Central memory CD8-positive, alpha-beta T cell (primary cell): ENCODE measurements at places on chromosomes 4 and X.

DNA sequence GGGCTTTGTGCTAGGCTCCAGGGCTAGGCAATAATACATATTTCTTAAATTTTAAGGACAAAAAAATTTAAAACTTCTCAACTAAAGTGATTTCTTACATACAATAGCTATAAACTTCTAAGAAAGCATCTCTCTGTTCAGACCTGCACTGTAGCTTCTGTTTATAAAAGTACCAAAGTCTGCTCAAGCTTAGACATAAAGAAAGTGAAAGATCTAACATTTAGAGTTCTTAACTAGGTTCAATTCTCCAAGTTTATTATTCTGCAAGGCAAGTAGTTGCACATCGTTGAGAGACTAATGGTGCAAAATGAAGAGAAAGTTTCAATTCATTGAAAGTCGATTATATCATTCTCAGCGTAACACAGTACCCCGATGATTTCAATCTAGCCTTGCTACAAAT lies 857.4 kb upstream of the HTR2C start:
- DNase-seq: no peak

- no peak for DNase-seq
Measured at GRCh38 chrX:43559644-43560043, 96.5 kb upstream of the MAOA start.

GRCh38 chr4:163833669-163834068 lies 339.2 kb downstream of the TMA16 start:
- DNase-seq: no peak

- DNase-seq: no peak
Measured at GRCh38 chr4:113675731-113676697, 85.5 kb downstream of the CAMK2D start.

DNA sequence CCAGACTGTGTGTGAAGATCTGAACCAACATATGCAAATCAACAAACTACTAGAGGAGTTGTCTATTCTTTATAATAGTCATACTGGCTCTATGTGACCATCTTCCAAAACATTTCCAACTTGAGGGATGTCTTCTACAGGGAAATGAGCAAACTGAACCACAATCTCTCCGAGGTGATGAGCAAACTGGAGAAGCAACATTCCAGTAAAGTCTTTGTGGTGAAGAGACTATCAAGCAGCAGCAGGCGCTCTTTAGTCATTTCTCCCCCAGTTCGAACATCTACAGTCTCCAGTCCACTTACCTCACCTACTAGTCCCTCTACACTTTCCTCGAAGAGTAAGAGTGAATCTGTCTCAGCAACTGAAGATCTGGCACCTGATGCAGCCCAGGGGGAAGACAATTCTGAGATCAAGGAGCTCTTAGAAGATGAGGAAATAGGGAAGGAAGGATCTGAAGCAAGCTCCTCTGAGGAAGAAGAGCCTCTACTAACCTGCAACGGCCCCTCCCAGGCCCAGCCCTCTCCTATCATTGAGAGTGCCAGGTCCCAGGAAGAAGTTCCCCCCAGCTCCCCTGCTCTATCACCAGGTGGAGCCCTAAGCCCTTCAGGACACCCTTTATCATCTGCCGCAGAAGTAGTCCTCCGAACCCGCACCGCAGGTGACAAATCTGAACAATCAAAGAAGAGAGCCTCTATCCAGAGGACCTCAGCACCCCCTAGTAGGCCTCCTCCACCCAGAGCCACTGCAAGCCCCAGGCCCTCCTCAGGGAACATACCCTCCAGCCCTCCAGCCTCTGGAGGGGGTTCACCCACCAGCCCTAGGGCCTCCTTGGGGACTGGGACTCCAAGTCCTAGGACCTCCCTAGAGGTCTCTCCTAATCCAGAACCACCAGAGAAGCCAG lies 98.1 kb downstream of the HNRNPD start:
- no peak for DNase-seq

GRCh38 chr4:96326846-96327245 lies 487.0 kb downstream of the PDHA2 start:
- DNase-seq: no peak

GRCh38 chrX:49934148-49934547 lies 11.8 kb downstream of the CLCN5 start:
- DNase-seq: no peak

DNA sequence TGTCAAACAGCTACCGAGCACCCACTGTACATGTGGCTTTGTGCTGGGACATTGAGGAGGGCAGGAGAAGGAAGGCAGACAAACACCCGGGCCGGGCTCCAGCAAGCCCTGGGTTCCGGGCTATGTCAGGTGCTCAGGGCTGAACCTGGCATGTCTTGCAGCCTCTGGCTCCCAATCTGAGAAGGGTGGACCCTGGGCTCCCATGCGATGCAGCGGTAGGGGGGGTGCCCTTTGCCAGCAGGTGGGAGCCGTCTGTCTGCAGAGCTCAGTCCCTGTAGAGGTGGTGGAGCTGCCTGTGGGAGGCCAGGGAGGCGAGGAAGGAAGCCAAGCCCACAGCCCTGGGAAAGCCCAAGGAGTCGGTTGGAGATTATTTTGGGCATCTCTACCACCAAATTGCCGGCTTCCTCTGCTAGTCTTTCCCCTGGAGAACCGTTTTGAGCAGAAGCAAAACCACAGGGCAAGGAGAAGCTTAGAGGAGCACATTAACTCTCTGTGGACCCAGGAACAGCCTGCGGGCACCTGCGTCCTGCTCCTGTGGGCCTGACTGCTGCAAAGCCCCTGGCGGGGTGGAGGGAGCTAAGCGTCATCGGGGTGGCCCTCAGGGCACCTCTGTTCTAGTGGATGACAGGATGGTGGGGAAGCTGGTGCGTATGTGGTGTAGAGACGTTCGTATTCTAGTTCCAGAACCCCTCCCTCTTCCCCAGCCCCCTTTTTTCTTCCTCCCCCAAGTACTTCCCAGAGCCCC lies 10.3 kb downstream of the CPZ start:
- DNase-seq: no peak

DNA sequence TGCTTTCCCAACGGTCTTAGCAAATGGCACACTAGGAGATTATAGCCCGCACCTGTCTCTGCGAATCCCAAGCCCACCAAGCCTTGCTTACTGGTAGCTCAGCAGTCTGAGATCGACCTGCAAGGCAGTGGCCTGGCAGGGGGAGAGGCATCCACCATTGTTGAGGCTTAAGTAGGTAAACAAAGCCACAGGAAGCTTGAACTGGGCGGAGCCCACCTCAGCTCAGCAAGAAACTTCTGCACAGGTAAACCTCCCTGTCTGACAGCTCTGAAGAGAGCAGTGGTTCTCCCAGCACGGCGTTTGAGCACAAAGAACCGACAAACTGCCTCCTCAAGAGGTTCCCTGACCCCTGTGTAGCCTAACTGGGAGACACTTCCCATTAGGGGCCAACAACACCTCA lies 42.8 kb downstream of the BRWD3 start:
- no peak for DNase-seq

DNA sequence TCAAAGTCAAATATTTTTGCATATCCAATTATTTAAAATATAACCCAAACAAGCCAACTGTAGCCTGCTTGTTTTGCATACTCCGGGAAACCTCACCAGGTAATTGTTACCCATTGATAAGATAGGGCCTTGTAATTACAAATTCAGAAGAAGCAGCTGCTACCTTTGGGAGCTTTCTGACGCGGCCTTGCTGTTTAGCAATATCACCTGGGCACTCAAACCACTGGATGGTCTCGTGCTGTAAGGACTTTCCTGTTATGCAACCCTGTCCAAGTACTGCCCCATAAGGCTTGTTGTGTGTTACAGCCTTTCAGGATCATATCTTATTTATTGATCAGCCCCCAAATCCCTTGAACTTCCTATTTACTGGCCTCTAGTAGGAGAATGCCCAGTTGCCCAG lies 52.1 kb downstream of the HS3ST1 start:
- no peak for DNase-seq

GRCh38 chr4:153212736-153213135 lies 8.5 kb downstream of the TRIM2 start:
- no peak for DNase-seq
